ENCODE measurements at places on chromosomes 4 and X.

DNA sequence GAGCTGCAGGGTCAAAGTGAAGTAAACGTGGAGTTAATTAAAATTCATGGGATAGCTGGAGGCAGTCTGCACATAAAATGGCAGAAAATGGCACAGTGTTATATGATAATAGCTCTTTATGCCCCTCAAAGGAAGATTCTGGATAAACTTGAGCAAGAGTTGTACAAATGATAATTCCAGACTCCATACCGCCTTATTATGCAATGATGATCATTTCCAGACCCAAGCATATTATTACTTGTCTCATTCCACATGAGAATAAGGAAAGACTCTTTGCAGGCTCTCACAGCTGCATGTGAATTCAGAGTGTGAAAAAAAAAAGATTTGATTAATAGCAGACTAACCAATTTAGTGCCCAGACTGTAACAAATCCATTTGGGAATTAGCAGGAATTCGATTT is 105.4 kb downstream of the STK32B start:
- no peak for DNase-seq

DNA sequence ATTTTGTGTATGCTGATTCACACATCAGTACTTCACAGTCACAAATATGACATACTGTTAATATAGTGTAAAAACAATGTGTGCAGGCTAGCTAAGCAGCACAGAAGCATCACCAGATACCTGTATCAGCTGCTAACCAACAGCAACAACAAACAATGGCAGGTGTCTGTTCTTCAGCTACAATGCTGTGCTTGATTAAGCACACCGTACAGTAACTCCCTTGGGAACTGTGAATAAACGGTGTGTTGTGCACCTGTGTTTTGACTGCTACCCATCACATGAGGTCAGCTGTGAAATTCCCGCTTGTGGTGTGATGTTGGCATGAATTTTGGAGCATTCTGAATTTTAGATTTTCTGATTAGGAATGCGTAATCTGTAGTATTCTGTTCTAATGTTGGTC is 379.7 kb upstream of the FAT1 start:
- no peak for DNase-seq

- DNase-seq = no peak
Observed at GRCh38 chrX:23514082-23514481, 153.2 kb upstream of the PRDX4 start.

GRCh38 chrX:16416588-16416987 is 233.4 kb upstream of the S100G start:
- DNase-seq = no peak

GRCh38 chr4:55996646-55997045 is 47.9 kb downstream of the CEP135 start:
- no peak for DNase-seq

Data from CD4-positive, alpha-beta T cell (primary cell).